ENCODE measurements at places on chromosomes 4 and X. TPM values are rescaled to one million over a fixed set of nuclear protein-coding genes. Genes with fewer than 3 reads are reported as not detected.

DNA sequence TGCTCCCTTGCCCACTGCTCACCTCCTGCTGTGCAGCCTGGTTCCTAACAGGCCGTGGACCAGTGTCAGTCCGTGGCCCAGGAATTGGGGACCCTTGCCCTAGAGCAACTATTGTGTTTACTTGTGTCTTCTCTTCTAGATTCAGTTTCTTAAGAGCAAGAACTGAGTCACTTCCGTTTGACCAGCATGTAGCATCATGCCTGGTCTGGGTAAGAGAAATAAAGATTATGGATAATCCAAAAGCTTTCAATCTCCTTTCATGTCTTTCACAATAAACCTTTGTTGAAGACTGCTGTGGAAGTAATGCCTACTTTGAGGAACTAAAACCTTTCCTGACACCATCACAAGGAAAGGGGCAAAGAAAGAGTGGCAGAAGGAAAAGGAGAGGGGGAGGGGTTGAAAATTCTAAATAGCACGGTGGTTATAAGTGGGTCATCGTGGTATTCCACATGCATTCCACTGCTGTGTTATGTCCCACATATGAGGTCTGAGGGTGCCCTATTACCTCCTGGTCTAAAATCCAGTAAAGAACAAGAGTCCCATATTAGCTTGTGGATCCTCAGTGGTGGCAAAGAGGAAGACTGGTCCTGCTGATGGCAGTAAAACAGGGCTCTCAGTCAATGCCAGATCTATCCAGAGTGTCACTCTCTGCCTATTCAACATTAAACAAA lies 133.4 kb downstream of the RASL11B start:
- no peak for DNase-seq
- no peak overlapping the region for H3K4me3 ChIP-seq
- H3K27ac ChIP-seq = no peak overlapping the region
- H3K4me1 ChIP-seq = no peaks in the 10 kb centered on the region
- H3K36me3 ChIP-seq = no peaks in the 10 kb centered on the region
- H3K27me3 ChIP-seq = no peaks in the 10 kb centered on the region

- no peaks in the 10 kb centered on the region for H3K36me3 ChIP-seq
- H3K4me1 ChIP-seq = 0 out of 2 replicates have a peak, but pooled peaks cover 5% of the 10 kb centered on the region
- peak overlapping the region; percentile 59 for H3K27ac ChIP-seq
- peak; percentile 53 for DNase-seq
Observed at GRCh38 chr4:81632581-81633299, 161.0 kb upstream of the RASGEF1B start.

- H3K4me3 ChIP-seq = no peak overlapping the region
- no peak for DNase-seq
- H3K36me3 ChIP-seq = no peaks in the 10 kb centered on the region
- H3K27ac ChIP-seq = no peak overlapping the region
Observed at GRCh38 chr4:167713756-167714155, 378.6 kb upstream of the ANXA10 start.

DNA sequence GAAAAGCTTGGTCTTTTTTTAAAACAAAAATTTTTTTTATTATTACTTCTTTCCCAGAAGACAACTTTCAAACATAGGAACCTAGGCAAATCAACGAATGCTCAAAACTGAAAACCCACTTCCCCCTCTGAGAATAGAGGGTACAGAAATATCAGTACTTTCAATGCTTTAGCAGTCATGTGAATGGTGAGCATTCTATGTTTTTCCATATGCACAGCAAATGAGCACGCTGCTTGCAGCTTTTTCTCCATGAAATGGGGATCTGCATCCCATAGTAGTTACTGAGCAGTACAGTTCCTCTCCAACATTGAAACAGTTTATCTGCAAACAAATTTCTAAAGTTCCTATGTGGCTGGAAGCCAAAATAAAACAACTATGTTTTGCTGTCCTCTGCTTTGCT lies 108.4 kb upstream of the BMP2K start:
- H3K27me3 ChIP-seq = no peaks in the 10 kb centered on the region
- H3K4me1 ChIP-seq = no peaks in the 10 kb centered on the region
- no peak overlapping the region for H3K27ac ChIP-seq
- DNase-seq = no peak
- no peak overlapping the region for H3K4me3 ChIP-seq

DNA sequence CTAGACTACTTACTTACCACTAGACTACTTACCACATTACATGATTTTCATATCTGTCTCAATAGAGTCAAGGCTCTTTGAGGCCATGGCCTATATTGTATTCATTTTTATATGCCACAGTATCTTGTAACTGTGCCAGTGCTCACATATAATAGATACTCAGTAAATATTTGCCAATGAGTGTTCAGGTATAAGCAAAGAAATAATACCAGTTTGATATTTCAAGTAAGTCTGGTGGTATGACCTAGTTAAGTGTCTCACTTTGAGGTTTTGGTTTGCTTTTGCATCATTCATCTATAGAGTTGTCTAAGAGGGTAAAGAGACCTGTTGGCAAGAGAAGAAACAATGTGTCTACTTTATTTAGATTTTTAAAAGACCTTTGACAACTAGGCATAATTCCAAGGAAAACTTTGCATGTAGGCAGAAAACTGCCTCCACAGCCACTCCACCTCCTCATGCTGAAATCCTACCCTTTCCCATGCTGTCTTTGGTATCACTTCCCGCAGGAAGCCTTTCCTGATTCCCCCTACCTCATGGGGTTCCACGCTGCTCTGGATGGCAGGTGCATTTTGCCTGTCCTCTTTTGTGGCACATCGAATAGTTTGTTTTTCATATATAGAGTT lies 91.3 kb upstream of the KLHL13 start:
- DNase-seq = no peak
- H3K4me1 ChIP-seq = no peaks in the 10 kb centered on the region
- no peak overlapping the region for H3K27ac ChIP-seq
- no peaks in the 10 kb centered on the region for H3K36me3 ChIP-seq
- no peak overlapping the region for H3K4me3 ChIP-seq

XAGE2 gene
- not detected for total RNA-seq

FAM53A gene
- total RNA-seq = 4.0 TPM
